GM12878 (cell line): ENCODE measurements at places on chromosomes 11 and 22. TPM values are rescaled to one million over a fixed set of nuclear protein-coding genes. Genes with fewer than 3 reads are reported as not detected.

- DNase-seq, result no peak
These were observed 19.1 kb upstream of the TEF start for GRCh38 chr22:41362615-41363014.

GRCh38 chr11:68840661-68841653 lies 759 bp downstream of the CPT1A start:
- DNase-seq, result no peak

The SYT9 gene
- total RNA-seq, result not detected in 2 replicates

DNA sequence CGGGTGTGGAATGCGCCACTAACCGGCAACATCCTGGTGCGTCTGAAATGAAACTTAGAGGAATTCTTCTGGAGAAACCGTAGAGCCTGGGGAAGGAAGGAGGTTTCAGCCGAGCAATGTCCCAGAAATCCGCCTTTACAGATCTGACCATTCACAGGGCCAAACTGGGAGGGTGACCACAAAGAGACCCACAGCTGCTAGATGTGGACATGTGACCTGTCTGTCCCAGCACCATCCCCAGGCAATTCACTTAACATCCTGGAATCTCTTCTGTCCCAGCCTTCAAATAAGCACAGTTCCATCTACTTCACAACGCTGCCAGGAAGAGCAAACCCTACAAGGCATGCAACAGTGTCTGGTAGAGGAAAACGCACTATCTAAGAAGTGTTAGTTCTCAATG lies 9.8 kb downstream of the MCAT start:
- DNase-seq, result no peak

DNA sequence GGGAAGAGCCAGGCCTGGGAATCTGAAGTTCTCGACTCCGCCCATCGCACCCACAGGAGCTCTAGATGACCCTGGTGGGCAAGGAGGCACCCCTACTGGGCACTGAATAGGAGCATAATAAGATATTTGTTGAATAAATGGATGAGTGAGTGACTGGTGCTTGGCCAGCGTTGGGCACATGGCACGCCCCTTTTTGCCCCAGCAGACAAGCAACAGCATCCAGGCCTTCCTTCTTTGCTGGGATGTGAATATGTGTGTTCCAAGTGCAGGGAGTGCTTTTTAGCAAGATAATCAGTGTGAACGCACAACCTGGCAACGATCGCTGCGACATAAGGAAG lies 443 bp upstream of the CELF1 start:
- DNase-seq, result no peak

GRCh38 chr11:16311831-16312230 lies 44.5 kb downstream of the SOX6 start:
- no peak for DNase-seq

- no peak for DNase-seq
These were observed 11.9 kb upstream of the ARHGAP42 start for GRCh38 chr11:100675115-100675650.

- DNase-seq, result no peak
These were observed 53.8 kb downstream of the POLD3 start for GRCh38 chr11:74646215-74646614.

The BDNF gene
- 0.05 and 0.08 TPM in 2 replicates for total RNA-seq

- no peak for DNase-seq
These were observed 60.2 kb upstream of the LRRC4C start for GRCh38 chr11:41519696-41520095.

DNA sequence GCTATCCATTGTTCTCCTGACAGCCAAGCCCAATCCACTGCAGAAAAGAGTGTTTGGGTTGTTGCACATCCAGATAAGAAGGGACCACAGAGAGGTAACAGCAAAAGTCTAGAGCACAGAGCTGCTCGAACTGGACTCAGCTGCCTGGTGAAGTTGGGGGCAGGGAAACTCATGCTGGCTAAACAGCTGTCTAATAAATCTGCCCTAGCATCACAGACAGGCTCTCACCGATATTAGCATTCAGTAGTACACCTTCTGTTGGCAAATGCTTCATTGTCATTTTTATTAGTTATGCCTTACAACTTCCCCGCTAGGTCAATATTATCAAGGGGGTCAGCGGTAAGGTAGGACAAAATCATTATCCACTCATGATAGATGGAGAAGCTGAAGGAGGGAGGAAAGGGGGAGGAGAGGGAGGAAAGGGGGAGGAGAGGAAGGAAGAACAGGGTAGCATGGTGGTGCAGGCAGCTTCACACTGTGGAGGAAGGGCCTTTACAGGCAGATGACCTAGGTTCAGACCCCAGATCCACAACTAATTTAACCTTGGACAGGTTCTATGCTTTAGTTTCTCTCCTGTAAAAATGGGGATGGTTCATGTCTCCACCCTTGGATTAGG lies 102.7 kb downstream of the LARGE1 start:
- no peak for DNase-seq

DNA sequence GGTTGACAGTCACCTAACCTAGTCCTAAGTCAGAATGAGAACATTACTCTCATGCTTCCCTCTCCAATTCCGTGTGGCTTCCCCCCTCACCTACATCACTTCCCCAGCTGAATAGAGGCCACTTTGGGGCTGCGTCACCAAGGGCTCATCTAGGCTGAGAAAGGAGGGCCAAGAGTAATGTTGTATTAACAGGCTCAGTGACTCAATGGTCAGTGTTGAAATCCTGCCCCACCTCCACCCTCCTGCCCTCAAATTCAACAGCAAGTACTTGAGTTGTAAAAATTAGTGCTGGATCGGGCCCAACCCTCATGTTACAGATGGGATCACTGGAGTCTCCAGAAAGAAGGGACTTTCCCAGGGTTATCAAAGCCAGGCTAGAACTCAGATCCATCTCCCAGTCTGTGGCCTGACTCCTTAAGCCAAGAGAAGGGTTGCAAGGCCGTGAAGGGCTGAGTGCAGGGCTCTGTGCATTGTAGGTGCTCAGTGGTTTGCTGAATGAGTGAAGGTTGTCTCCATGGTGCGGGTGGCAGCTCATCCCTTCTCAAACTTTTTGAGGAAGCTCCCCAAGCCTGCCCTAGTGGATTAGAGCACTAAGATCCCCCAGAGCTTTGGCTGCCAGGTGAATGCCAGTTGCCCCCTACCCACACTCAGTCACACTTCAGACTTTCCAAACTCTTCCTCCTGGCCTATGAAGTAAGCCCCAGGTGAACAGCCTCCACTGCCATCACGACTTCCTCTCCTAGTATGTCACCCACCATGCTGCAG lies 3.2 kb downstream of the DGAT2 start:
- DNase-seq, result no peak

The MB gene
- total RNA-seq, result 0.41 TPM in 1 of 2 replicates, not detected in the other

- DNase-seq, result no peak
These were observed 136.5 kb downstream of the ATG16L2 start for GRCh38 chr11:72950685-72951084.

DNA sequence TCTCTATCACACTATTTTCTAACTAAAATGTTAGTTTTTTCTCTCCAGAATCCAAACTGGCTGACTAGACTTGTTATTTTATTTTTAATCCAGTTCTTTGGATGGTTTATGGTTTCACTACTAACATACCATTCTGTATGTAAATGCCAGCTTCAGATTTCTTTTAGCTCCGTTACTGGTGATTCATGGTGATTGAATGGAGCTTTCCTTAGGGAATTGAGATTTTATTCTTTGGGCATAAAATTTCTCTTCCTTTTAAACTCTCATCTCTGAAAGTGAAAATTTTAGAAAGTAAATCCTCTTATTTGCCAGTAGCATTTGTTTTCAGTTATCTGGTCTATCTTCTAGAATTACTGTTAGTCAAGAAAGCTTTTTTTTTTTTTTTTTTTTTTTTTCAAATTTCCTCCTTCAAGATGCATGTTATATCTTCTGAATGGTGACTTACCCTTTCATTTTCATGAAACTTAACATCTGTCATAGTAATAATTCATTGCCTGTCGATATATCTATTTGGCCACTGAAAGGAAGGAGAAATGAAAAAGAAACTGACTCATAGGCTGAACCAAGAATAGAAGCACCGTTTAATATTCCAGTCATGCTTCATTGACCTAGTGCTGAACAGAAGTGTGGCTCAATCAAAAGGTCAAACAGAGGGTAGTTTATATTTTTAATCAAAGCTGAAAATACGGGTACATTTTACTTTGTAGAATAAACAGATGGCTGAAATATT lies 6.4 kb downstream of the ENDOD1 start:
- peak; percentile 88 for DNase-seq
